ENCODE measurements at places on chromosomes 2 and 18.

DNA sequence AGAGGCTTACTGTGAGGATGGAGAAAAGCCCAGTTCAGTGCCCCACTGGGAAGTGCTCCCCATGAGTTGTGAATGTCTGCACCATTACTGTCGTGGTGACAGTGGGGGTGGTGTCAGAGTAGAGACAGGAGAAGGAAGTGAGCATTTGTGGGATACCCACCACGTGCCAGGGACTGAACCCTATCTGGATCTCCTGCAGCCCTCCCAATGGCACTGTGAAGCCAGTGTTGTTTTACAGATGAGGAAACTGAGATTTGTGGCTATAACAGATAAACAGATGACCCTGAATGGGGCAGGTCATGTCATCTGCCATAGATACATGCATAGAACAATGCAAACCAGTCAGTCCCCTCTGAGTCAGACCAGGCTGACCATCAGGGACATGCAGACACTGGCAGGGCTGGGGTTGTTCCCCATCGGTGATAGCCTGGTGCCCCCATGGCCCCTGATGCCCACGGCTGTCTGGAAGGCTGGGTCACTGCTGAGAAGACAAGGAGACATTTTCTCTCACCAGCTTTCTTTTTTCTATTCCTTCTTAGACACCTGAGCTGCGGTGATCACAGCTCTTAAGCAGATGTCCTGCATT, 60.8 kb downstream of the EMILIN2 start:
- no peak for DNase-seq

GRCh38 chr18:58547864-58548263, 81.0 kb downstream of the ALPK2 start:
- no peak for DNase-seq

GRCh38 chr2:241443486-241444223, 64.7 kb downstream of the STK25 start:
- peak; percentile 93 for DNase-seq

DNA sequence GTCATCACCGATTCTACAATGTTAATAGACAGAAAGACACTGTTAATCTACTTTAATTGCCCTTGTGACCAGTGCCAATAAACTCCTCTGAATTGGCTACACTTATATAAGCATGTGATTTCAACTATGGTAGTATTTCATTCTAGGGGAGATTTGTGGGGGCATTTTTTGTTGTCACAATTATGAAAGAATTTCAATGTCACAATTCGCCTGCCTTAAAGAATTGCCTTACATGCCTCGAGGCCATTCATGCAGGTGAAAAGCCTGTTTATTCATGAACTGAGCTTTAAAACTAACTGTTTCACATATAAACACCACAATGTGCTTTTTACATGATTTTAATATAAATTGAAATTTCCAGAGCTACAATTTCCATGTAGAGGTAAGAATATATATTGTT, 162.8 kb downstream of the GCA start:
- no peak for DNase-seq

DNA sequence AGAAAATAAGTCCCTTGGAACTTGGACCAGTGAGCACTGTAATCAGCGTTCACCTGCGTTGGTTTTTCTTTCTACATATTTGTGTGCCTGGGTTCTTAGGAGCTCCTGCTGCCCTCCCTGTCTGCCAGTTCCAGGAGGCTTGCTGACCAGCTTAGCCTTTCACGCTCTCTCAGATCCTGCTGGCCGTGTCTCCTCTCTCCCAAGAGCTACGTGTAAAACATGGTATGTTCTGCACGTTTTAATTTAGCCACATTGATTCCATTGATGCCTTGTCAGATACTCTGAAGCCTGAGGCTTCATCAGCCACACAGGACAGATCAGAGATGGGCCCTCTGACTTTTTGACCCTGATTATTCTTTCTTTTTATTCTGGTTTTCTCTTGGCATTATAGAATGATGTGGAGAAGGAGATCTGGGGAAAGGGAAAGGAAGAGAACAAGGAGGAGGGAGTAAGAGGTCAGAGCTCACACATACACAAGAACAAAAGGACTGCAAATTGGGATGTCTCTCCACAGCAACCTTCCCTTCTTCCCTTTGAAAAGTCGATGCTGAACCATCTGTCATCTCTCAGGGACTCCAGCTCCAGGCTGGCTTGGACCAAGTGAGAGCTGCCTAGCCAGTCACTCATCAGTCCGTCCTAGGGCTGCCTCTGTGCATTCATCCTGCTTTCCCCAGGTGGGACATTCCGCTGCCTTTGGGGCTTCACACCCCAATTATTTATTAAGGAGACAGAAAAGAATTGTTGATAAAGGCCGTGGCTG, 152.8 kb downstream of the PIK3C3 start:
- DNase-seq: no peak

GRCh38 chr2:1563084-1563857, 150.0 kb downstream of the TPO start:
- DNase-seq: no peak

DNA sequence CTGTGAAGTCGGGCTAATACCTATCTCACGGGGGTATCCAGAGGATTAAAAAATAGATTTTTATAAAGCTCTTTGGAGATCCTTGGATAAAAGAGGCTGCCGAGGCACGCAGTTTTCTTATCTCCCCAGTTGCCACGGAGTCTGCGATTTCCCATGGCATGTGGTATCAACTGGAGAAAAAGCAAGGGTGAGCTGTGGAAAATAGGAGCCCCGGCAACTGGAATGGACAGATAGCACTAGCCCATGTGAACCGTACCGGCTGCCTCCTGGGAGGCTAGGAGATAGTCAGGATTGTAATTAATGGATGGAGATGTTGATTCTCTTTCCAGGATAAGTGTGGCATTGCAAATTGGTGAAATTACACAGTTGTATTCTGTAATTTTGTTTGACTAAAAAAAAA, 407.6 kb upstream of the KCNH7 start:
- DNase-seq: no peak

DNA sequence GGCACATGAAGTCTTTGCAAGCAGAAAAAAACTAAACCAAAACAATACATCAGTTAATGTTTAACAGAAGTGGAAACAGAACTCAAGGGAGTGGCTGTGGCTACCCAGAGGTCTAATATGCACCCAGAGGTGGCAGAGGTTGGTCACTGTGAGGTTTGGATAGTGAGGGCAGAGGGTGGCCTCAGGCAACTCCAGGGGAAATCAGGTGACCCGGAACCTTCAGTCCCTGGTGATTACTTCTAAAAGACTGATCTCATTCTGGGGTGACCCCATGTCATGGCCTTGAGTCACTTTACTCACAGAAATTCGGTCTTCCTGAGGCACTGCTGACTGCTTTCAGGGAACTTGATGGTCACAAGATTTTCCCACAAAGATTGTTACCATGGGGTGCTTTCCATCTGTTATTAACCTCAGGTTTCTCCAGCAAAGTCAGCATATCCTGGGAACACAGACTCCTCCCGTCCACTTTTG, 99.4 kb downstream of the TMEM17 start:
- peak; percentile 55 for DNase-seq

DNA sequence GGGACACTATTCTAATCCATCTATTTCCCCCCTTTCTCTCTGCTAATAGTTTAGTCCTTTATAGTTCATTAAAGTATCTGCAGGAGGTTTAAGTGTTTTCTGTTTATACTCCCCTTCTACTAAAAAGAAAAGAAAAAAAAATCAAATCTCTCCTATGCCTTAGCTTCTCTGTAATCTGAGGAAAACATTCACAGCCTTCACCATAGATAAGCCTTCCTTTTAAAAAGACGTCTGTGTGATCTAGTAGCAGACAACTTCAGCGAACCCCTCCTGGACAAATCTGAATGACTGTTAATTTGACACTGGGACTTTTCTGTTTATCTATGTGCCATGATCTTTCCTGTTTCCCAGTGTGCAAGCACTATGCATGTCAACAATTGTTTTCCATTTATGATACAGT, 70.4 kb upstream of the CDH19 start:
- DNase-seq: no peak

GRCh38 chr2:95389245-95390119, 13.0 kb upstream of the FAHD2A start:
- DNase-seq: peak; percentile 57

- no peak for DNase-seq
These were observed 1.4 kb downstream of the ASB3 start for GRCh38 chr2:53785366-53785765.

GRCh38 chr2:235238537-235238936, 255.3 kb upstream of the AGAP1 start:
- no peak for DNase-seq

DNA sequence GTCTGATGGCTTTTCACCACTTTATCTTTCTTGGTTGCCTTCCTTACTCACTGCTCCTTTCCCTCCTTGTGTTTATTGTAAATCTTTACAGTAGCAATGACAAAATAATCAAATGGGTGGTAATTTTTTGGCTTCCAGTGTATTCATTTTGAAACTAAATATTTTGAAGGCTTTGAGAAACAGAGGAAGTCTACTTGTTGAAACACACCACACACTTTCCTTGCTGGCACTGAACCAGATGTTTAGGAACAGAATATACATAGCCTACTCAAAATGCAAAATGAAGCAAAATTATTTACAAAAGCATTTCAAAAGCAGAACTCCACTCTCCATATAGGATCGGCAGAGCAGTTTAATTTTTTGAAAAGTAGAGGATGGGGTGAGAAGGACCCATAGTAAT, 189.8 kb downstream of the LTBP1 start:
- peak; percentile 4 for DNase-seq

DNA sequence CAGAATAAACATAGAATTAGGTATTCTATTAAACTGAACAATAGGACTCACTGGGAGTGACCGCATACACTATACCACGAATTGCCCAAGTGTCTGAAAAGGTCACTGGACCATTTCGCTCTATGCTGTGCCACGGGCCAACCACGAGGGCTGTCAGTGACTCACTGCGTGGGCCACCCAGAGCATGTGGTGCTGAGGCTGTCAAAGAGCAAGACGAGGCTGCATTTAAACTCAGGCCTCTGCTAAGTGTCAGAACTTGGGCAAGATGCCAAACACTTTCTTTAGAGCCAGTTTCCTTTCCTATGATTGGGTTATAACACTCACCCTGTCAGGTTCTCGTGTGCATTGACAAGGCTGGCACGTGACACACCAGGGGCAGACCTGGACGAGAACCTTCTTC, 97.5 kb downstream of the SH3YL1 start:
- no peak for DNase-seq

DNA sequence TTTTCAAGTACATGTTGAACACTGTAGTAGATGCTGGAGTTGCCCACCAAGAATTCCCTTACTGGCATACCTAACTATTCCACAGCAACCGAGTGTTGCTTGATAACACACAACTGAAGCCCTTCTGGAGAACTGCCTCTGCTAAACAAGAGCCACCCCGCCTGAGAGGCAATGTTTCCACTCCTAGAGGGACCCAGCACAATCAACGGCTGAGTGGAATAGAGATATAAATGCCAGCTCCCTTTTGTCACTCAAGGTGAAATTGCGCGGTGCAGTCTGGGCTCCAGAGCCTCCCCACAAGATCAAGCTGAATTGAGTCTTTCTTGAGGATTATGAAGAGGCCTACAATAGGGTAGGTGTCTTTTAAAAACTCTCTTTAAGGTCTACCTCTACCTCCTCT, 49.1 kb upstream of the SCN9A start:
- DNase-seq: no peak

DNA sequence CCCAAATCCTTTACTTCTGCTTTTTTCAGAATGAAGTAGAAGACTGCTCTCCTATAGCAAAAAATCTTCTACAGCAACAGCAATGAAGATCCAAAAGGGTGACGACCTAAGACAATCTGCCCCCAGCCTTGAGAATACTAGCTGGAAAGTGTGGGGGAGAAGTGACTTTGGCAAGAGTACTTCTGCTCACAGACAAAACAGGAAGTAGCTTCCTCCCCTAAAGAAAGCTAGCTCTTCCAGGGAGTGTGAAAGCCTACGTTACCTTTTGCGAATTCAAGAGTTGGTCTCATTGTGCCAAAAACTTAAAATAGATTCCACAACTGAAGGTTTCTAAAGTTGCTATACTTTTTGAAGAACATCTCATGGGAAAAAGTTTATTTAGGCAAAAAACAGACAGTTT, 1069.2 kb upstream of the CHAC2 start:
- no peak for DNase-seq

- DNase-seq: no peak
These were observed 141.4 kb downstream of the VAPA start for GRCh38 chr18:10055125-10055750.

DNA sequence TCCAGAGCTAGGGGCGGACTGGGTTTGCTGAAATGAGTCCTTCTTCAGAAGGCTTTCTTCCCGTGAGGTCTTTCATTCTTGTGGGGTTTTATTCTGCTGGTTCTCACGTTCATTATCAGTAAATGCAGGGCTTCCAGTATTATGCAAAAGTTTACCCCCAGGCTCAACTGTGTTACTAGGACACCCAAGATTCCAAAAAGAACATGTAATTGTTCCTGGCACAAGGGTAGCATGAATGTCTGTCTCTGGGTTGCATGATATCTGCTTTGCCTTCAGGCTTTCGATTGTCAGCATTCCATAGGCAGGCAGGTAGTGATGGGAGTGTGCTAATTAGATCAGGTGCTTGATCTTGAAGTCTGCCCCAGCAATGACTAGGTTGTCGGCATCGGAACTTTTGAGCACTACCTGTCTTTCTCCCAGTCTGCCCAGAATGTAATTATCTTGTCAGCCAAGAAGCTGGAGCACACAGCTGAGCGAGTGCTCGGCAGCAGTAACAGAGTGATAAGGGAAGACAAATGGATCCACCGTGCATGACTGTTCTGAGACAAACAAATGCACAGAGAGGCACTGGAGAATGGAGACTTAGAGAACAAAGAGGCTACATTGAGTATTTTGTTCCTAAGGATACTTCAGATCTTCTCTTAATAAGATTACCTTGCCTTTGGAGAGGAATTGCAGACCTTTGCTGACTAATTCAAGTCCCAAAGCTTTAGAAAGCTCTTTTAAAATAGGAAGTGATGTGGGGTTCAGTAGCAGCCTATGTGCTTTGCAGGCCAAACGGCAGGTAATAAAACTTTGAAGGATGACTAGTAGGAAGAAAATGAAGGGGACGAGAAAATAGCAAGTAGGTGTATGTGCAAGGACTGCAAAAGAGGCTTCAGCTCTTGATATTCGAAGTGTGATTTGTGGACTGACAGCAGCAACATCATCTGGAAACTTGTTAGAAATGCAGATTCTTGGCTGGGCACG, 41.9 kb downstream of the ITGB6 start:
- no peak for DNase-seq
